HAP-1 (cell line): ENCODE measurements at places on chromosomes 3 and 15.

GRCh38 chr3:57596495-57597126, 533 bp downstream of the ARF4 start:
- peak; percentile 62 for DNase-seq

- DNase-seq, result no peak
These were observed 1105.9 kb downstream of the NAALADL2 start for GRCh38 chr3:175965036-175965435.

- DNase-seq, result no peak
These were observed 439.6 kb downstream of the PLOD2 start for GRCh38 chr3:145721273-145721805.

DNA sequence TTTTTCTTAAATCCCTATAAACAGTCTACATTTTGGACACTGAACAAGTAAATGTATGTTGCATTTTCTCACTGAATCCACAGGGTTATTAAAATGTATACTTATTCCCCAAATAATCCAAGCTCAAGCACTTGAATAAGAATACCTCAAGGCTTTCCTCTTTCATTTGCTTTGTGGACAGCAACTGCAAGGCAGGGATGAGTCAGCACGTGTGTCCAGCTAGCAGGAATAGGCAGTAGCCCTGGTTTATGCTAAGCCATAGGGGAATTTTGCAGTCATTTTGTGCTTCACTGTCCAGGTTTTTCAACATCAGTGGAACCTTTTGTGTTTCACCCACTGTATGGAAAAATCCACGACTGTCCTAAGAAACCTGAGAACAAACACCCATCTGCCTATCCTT, 96.7 kb upstream of the KCNMB2 start:
- peak; percentile 87 for DNase-seq

- DNase-seq, result no peak
These were observed 175.4 kb downstream of the MBNL1 start for GRCh38 chr3:152444029-152444641.
